ENCODE measurements at places on chromosomes 5 and 9.

GRCh38 chr5:8410618-8411017, 541.7 kb downstream of the MTRR start:
- DNase-seq, result no peak

DNA sequence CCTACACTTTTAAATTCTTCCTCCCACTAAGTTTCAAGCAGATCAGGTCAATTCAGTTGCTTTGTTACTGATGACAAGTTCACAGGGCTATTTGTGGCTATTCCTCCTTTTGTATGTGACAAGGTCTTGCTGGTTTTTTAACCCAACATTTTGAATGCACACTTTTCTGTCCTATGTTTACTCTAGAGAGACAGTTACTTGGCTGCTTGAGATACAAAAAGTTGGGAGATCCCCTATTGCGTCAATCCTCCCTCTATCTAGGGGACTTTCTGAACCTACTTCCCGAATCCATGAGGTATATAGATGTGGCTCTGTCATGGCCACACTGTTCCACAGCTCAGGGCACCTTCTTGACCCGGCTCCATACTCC, 386.7 kb downstream of the NTRK2 start:
- DNase-seq, result no peak

DNA sequence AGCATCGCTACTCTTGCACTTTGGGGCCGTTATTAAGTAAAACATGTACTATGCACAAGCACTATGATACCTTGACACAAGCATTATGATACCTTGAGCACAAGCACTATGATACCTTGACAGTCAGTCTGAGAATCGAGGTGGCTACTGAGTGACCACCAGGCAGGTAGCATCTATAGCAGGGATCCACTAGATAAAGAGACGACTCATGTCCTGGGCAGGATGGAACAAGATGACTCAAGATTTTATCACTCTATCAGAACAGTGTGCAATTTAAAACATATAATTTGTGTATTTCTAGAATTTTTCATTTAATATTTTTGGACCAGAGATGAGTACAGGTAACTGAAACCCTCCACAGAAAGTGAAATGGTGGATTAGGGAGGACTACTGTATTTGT, 16.9 kb downstream of the CHSY3 start:
- DNase-seq, result no peak

- no peak for DNase-seq
Measured at GRCh38 chr9:21993007-21993406, 1.2 kb downstream of the CDKN2A start.

DNA sequence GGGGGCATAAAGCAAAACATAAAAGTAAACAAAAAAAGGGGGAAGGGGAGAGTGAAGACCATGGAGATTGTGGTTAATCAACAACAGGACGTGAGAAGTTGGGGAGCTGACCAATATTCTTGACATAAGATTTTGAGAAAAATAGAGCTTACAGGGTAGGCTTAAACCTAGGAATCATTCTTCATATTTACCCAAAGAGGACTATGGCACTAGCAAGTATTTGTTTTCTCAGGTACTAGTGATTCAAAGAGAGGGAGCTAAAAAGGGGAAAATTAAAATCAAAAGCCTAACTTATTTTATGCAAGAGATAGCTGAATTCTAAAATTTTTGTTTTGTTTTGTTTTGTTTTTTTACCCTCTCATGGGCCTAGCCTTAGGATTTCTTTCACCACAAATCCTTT, 427.5 kb downstream of the PIK3R1 start:
- no peak for DNase-seq

GRCh38 chr5:5615569-5615968, 193.1 kb downstream of the ICE1 start:
- DNase-seq, result no peak

DNA sequence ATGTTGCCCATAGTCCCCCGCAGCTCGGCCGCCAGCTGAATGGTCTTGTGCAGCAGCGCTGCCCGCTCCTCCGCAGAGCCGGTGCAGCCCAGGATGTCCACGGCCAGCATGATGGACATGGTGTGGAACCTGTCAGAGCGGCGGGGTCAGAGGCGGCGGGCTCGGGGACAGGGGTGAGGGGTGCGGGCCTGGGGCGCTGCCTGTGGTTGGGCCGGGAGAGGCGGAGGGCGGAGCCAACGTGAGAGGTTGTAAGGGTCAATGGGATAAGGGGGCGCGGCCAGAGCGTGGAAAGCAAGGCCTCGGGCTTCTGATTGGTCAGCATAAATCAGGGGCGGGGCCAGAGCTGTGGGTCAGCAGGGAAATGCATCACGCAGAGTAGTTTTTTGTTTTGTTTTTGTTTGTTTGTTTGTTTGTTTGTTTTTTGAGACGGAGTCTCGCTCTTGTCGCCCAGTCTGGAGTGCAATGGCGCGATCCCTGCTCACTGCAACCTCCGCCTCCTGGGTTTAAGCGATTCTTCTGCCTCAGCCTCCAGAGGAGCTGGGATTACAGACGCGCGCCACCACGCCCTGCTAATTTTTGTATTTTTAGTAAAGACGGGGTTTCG, 6.8 kb upstream of the TOR2A start:
- no peak for DNase-seq

GRCh38 chr9:120438836-120439546, 141.0 kb downstream of the CDK5RAP2 start:
- peak; percentile 19 for DNase-seq

DNA sequence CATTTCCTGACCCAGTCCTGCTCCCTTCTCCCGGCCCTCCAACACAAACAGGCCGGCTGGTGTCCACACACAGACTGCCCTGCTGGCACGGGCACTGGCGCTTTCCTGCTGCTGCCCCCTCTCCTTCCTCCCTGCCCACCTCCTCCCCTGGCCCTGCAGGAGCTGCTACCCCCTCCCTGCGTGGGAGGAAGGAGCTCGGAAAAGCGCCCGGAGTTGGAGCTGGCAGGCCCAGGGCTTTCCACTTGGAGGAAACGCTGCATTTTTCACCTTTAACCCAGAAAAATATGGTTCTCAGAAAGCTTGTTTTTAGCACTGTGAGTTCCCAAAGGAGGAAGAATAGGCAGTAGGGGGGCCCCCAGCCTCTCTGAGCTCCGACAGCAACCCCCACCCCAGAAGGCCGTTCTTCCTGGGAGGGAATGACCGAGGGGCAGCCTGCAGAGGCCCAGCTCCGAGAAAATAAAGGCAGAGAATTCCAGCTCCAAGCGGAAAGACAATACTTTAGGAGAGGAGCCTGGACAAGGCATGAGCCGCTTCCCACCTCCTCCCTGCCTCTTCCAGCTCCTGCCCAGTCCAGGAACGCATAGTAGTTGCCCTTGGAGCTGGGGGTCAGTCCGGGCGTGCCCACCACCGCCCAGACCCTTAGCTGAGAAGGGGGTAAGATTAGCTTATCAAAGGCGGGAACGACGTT, 88.9 kb downstream of the LIFR start:
- DNase-seq, result no peak

DNA sequence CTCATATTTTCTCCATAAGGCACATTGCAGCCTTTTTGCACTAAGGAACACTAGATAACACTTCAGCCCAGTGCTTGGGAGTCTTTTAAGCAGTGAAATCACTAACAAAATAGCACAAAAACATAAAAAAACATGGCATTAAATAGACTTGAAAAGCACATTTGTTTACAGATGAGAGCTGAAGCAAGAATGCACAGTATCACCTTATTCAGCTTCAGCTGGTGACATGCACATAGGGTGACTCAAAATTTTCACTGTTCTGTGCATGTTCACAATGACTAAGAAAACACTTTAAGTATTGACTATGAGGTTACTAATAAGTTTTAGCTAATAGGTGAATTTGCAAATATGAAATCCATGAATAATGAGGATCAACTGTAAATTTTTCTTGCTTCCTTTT, 293.9 kb upstream of the TARS1 start:
- DNase-seq, result no peak

DNA sequence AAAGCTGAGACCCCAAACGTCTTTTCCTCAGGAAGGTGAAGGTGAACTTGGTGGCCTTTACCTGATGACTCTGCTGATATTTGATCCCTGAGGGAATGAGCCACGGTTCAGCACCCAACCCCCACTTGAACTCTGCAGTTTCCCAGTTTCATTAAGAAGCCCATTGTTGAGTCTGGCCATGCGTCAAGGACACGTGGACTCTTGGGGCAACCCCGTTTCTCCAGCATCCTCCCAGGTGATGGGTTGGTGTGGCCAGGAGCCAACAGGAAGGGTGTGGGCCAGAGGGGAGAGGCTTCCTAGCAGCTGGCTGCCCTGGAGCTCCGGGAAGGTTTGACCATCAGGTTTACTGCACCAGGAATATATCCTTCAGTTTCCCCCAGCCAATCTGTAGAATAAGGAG, 59.5 kb upstream of the GNE start:
- DNase-seq, result no peak
